Heart right ventricle (tissue), 16 donors: ENCODE measurements at places on chromosomes 1 and 21. TPM values are rescaled to one million over a fixed set of nuclear protein-coding genes. Genes with fewer than 3 reads are reported as not detected.

- DNase-seq: no peak
- H3K36me3 ChIP-seq: no peaks in the 10 kb centered on the region
- no peaks in the 10 kb centered on the region for H3K4me1 ChIP-seq
- H3K27ac ChIP-seq: no peak overlapping the region
- no peaks in the 10 kb centered on the region for H3K27me3 ChIP-seq
- H3K4me3 ChIP-seq: no peak overlapping the region
These were observed 145.4 kb upstream of the C1orf174 start for GRCh38 chr1:4045397-4046010.

GRCh38 chr21:40254540-40255465 is 387.6 kb downstream of the PCP4 start:
- H3K36me3 ChIP-seq: no peaks in the 10 kb centered on the region
- no peak overlapping the region for H3K27ac ChIP-seq
- H3K4me1 ChIP-seq: no peaks in the 10 kb centered on the region
- no peak overlapping the region for H3K4me3 ChIP-seq
- H3K27me3 ChIP-seq: no peaks in the 10 kb centered on the region

DNA sequence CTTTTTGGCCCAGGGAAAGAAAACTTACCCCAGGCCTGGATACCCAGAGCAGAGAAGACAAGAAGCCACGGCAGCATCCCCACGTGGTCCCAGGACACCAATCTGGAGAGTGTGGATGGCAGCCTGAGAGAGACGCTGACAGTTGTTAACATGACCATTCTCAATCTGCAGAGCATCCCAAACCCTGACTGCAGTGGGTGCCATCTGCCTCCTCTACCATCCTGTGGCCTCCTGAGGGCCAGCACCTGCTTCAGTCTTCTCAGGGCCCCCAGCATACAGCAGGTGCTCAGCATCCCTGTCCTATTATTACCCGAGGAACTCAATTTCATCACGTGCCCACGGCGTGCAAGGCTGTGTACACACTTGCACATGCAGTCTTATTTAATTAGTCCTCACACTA is 785 bp downstream of the PGLYRP4 start:
- no peak for DNase-seq
- no peak overlapping the region for H3K4me3 ChIP-seq
- H3K27ac ChIP-seq: no peak overlapping the region
- H3K27me3 ChIP-seq: peaks cover 44% of the 10 kb centered on the region
- no peaks in the 10 kb centered on the region for H3K4me1 ChIP-seq
- no peaks in the 10 kb centered on the region for H3K36me3 ChIP-seq

GRCh38 chr1:225824533-225824941 is 14.6 kb downstream of the EPHX1 start:
- H3K36me3 ChIP-seq: no peaks in the 10 kb centered on the region
- no peak overlapping the region for H3K4me3 ChIP-seq
- no peaks in the 10 kb centered on the region for H3K27me3 ChIP-seq
- no peak overlapping the region for H3K27ac ChIP-seq
- peaks cover 30% of the 10 kb centered on the region for H3K4me1 ChIP-seq

DNA sequence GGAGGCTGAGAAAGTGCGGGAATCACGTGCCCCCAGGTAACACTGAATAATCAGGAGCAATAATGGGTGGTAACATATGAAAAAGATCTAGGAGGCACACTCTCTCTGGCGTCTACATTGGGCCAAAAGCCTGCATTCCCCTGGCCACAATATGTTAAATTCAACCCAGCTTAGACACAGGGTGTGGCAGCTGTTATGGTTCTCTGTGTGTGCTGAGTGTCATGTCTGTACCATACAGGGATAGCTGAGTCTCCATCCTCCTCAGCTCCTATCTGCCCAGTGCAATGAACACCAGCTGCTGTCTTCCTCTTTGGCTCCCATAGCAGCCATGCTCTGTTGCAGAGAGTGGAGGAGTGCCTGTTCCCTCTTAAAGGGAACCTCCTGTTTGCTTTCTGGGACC is 14.3 kb downstream of the S100A11 start:
- H3K27ac ChIP-seq: no peak overlapping the region
- no peak overlapping the region for H3K4me3 ChIP-seq
- no peaks in the 10 kb centered on the region for H3K4me1 ChIP-seq
- no peaks in the 10 kb centered on the region for H3K27me3 ChIP-seq
- no peak for DNase-seq

DNA sequence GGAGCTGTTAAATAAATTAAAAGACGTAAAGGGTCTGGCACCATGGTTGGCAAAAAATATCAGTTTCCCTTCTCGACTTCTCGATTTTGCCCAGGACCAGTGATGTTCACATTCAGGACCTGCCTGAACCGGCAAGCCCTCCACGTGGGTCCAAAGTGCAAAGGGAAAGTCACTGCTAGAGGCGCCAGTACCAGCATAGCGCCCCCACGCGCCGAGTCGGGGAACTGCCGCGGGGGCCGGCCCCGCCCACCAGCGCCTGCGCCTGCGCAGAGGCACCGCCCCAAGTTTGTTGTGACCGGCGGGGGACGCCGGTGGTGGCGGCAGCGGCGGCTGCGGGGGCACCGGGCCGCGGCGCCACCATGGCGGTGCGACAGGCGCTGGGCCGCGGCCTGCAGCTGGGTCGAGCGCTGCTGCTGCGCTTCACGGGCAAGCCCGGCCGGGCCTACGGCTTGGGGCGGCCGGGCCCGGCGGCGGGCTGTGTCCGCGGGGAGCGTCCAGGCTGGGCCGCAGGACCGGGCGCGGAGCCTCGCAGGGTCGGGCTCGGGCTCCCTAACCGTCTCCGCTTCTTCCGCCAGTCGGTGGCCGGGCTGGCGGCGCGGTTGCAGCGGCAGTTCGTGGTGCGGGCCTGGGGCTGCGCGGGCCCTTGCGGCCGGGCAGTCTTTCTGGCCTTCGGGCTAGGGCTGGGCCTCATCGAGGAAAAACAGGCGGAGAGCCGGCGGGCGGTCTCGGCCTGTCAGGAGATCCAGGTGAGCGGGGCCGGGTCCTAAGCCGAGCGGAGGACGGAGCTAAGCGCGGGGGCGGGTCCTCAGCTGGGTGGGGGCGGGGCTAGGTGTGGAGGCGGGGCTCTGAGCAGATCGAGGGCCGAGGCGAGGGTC is at the start of gene PINK1:
Gene PINK1 (plus strand): TSS at position 269 of the 875 bp plus-strand sequence. CDS start 91 bp downstream, at position 360.
- H3K27ac ChIP-seq: peak within 1 kb of the TSS; percentile 98
- no peaks in the 10 kb centered on the region for H3K27me3 ChIP-seq
- peak; percentile 76 for DNase-seq
- H3K36me3 ChIP-seq: peaks cover 7% of the 10 kb centered on the region

DNA sequence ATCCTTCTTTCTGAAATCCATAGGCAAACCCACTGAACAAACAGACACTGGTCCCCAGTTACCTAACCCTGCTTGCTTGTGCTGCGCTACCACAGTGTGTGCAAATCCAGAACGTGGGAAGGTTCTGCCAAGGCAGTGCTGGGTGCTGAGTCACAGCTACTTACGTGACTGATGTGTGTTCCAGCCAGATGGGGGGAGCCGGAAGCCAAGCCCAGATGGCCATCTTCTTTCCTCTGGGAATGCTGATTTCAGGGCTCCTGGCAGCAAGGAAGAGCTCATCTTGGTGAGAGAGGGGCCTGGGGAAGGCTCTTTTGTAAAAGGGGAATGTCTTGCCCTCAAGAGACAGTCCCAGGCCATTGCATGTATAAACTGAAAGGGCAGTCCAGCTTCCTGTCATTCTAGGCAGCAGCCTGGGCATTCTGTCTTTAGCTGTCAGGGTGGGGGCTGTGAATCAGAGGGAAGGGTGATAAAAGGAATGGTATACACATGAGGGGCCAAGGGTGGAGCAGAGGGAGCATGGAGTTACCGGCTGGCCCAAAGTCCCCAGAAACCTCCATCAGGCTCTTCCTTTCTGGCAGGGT is 54.1 kb downstream of the CD46 start:
- peak; percentile 76 for DNase-seq
- peaks cover 82% of the 10 kb centered on the region for H3K4me1 ChIP-seq
- H3K4me3 ChIP-seq: no peak overlapping the region
- H3K27me3 ChIP-seq: no peaks in the 10 kb centered on the region

- no peak overlapping the region for H3K27ac ChIP-seq
- no peaks in the 10 kb centered on the region for H3K4me1 ChIP-seq
- no peak for DNase-seq
These were observed 113.0 kb upstream of the PROX1 start for GRCh38 chr1:213874789-213875188.

DNA sequence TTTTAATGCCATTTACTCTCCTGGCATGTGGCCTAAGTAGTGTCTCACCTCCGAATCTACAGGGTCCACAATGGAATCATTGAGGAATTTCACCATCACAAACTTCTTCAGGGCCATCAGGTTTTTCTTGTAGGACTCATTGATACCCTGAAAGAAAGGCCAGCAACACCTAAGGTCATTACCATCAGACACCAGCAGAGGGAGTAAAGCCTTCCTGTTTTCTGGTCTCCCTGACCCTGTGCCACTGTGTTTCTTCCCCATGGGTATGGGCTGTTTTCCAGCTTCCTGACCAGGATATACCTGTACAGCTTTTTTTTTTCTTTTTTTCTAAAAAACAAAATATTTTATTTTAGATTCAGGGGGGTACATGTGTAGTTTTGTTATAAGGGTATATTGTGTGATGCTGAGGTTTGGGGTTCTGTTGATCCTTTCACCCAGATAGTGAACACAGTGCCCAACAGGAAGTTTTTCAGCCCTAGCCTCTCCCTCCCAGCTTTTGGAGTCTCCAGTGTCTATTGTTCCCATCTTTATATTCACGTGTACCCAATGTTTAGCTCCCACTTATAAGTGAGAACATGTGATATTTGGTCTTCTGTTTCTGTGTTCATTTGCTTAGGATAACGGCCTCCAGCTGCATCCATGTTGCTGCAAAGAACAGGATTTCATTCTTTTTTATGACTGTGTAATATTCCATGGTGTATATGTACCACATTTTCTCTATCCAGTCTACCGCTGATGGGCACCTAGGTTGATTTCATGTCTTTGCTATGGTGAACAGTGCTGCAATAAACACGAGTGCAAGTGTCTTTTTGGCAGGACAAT is 18.3 kb downstream of the PPT1 start:
- DNase-seq: peak; percentile 44
- no peaks in the 10 kb centered on the region for H3K27me3 ChIP-seq
- no peak overlapping the region for H3K4me3 ChIP-seq
- H3K27ac ChIP-seq: no peak overlapping the region
- H3K36me3 ChIP-seq: no peaks in the 10 kb centered on the region

GRCh38 chr1:44999232-44999631 is 11.9 kb downstream of the HECTD3 start:
- H3K4me3 ChIP-seq: no peak overlapping the region
- no peak for DNase-seq

DNA sequence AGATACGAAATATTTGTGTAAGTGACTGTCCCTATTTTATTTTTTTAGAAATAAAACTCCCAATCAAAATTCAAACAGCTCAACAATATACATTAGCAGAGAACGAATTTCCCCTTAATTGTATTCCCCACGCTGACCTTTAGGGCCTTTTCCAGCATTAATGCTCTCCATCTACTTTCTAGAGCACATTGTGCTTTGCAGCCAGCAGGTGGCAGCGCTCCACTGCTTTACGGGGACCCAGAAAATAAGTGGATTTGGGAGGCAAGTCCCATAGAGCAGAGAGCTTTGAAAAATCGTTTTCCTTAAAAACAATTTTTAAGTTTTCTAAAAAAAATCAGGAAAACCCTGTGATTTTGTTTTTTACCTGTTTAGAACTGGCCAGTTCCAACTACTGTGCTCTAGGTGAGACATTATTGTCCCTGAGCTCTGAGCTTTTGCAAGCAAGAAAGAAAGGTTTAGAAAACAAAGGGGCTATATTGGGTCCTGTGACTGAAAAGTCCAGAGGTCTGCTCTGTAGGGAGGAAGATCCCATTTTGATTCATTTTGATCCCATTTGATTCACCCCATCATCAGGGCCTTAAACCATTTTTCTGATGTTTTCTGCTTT is 144.4 kb upstream of the ZNF644 start:
- no peak overlapping the region for H3K27ac ChIP-seq
- peak; percentile 19 for DNase-seq
- no peak overlapping the region for H3K4me3 ChIP-seq

GRCh38 chr1:39500862-39501389 is 9.5 kb downstream of the BMP8A start:
- peaks cover 3% of the 10 kb centered on the region for H3K4me1 ChIP-seq
- no peak for DNase-seq
- H3K36me3 ChIP-seq: no peaks in the 10 kb centered on the region
- no peaks in the 10 kb centered on the region for H3K27me3 ChIP-seq
- H3K27ac ChIP-seq: no peak overlapping the region

DNA sequence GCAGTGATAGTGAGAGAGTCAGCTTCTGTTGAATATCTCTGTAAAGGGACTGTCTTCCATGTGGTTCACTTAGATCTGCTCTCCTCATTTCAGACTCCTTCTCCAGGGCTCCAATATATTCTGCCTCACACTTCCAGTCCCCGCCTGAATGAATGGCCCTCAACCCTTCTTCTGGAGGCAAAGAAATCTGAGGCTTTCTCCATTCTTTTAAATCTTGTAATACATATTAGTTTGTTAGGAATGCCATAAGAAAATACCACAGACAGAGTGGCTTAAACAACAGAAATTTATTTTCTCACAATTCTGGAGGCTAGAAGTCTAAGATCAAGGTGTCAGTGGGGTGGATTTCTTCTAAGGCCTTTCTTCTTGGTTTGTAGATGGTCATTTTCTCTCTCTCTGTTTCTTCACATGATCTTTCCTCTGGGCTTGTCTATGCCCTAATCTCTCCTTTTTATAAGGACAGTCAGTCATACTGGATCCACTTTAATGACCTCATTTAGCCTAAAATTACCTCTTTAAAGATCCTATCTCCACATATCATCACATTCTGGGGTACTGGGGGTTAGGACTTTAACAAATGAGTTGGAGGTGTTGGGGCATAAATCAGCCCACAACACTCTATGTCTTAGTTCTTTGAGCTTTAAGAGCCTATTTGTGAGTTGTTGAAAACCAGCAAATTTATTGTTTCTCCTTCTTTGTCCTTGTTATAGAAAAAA is 128.5 kb upstream of the KCNK2 start:
- H3K4me1 ChIP-seq: no peaks in the 10 kb centered on the region
- H3K27ac ChIP-seq: no peak overlapping the region
- no peak for DNase-seq
- no peaks in the 10 kb centered on the region for H3K27me3 ChIP-seq
- H3K4me3 ChIP-seq: no peak overlapping the region
- H3K36me3 ChIP-seq: no peaks in the 10 kb centered on the region

Gene HHIPL2
- total RNA-seq: not detected

Gene FLG2
- total RNA-seq: not detected

Gene GSTM5
- total RNA-seq: 1.7 TPM

Gene CEP104
- 42.9 TPM for total RNA-seq

Gene C1QA
- total RNA-seq: 23.4 TPM

Gene DDR2
- 28.1 TPM for total RNA-seq

Gene PROK1
- total RNA-seq: 0.29 TPM
